Natural killer cell (primary cell): ENCODE measurements at places on chromosomes 2 and 18. TPM values are rescaled to one million over a fixed set of nuclear protein-coding genes. Genes with fewer than 3 reads are reported as not detected.

- no peak for DNase-seq
Measured at GRCh38 chr2:72901426-72901825, 14.2 kb downstream of the SPR start.

GRCh38 chr2:179605341-179605740 is 256.1 kb downstream of the ZNF385B start:
- no peak for DNase-seq

DNA sequence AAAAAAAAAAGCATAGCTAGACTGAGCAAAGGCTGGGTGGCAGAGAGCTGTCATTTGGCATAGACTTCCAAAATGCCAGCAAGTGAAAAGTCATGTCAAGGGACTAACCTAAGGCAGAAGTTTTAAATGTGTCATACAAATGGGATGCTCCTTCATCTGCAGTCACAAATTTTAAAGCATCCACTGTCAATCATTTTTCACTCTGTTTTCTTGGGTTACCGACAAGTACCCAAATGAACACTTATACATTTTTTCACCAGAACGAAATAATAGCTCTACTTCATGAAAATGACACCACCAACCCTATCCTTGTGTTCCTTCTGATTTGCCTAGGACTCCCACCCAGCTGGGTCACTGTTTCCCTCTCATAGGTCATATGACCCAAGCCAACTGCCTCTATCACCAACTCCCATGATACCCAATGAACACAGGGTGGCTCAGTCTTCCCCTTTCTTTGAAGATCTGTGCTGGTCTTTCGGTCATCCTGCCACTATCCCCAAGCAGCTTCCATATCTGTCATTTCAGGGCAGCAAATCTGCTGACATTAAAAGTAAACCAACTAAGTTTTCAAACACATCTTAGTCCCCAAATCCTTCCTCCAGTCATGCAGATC is 21.5 kb downstream of the KLF7 start:
- DNase-seq = no peak

GRCh38 chr2:184041077-184041476 is 557.3 kb upstream of the ZNF804A start:
- DNase-seq = no peak

Gene KLF7
- total RNA-seq = 39.1 TPM

Gene HOXD12
- not detected for total RNA-seq

Gene IL1F10
- not detected for total RNA-seq
